ENCODE measurements at places on chromosomes 7 and 10.
A peak's percentile ranks its signal among the peaks of the same experiment; 100 is the strongest.

DNA sequence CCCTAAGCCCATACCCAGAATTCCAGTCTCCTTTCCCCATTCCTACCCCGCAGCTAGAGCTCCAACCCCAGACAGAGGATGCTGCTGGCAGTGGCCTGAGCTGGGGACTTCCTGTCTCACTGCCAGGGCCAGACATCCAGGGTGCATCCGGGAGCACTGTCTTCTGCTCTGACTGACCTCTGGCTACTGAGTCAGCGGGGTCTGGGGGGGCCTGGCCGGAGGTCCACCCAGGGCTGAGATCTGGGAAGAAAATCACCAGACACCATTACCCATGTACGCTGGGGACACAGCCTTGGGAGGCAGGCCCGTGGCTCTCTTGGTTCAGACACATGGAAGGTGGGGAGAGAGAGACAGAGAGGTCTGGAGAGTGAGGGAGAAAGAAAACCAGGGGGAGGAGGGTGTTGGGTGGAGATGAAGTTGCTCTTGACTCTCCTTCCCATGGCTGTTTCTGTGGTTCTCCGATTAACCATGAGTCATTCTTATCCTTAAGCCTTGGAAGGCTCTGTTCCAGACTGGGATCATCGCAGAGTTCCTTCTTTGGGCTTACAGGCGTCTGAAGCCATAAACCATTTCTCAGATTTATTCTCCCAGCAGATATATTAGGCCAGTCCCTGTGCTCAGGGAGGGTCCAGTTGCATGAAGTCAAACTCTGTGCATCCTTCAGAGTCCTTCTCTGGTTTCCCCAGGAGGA, 23.6 kb downstream of the TSPAN15 start:
- no peak for DNase-seq

DNA sequence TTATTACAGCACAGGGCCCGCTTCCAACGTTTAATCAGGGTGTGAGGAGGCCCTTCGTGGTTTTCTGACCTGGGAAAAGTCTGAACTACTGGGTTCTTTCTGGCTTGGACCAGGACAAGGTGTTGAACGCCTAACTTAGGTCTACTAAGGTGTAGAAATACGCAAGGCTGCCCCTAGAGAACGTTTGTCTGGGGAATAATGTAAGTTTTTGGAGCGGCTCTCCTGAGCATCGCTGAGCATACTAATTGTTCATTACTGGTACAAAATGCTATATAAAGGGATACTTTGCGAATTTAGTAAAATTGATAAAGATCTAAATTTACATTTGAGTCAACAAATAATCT, 32.4 kb upstream of the TOMM7 start:
- no peak for DNase-seq

- no peak for DNase-seq
These were observed 99.4 kb downstream of the MTPN start for GRCh38 chr7:135877805-135878204.

- no peak for DNase-seq
These were observed 891.9 kb downstream of the CNTNAP2 start for GRCh38 chr7:147008530-147008929.

DNA sequence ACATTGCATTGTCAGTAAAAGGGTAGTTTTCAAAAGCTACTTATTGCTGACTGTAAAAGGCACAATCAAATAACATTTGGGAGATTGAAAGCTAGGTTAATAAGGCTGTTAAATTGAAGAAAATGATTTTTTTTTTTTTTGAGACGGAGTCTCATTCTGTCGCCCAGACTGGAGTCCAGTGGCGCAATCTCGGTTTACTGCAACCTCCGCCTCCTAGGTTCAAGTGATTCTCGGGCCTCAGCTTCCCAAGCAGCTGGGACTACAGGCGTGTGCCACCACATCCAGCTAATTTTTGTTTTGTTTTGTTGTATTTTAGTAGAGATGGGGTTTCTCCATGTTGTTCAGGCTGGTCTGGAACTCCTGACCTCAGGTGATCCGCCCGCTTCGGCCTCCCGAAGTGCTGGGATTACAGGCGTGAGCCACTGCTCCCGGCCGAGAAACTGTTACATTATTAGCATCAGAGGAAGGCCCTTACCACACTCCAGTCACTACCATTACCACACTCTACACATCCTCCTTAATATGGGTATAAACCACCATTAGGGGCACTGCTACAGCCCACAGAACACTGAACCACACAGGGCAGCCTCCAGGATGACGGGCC, 1.0 kb downstream of the CYP51A1 start:
- DNase-seq = no peak

- no peak for DNase-seq
These were observed 21.3 kb downstream of the MKX start for GRCh38 chr10:27724287-27724686.

DNA sequence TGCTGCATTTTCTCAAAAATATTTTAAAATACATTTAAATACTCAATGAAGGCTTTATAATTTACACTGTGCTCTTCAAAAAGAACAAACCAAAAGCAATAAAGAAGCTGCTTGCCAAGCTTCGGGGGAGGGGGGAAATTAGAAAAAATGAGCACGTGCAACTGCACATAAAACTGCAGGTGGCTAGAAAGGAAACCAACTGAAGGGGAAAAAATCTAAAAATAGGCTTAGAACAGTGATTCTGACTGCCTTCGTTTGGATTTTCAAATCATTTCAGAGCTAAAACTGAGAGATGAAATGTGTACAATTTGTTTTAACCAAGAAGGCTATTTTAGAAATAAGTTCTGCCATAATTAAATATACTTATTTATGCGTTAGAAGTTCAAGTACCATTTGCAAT, 61.4 kb downstream of the ABI1 start:
- DNase-seq = no peak

DNA sequence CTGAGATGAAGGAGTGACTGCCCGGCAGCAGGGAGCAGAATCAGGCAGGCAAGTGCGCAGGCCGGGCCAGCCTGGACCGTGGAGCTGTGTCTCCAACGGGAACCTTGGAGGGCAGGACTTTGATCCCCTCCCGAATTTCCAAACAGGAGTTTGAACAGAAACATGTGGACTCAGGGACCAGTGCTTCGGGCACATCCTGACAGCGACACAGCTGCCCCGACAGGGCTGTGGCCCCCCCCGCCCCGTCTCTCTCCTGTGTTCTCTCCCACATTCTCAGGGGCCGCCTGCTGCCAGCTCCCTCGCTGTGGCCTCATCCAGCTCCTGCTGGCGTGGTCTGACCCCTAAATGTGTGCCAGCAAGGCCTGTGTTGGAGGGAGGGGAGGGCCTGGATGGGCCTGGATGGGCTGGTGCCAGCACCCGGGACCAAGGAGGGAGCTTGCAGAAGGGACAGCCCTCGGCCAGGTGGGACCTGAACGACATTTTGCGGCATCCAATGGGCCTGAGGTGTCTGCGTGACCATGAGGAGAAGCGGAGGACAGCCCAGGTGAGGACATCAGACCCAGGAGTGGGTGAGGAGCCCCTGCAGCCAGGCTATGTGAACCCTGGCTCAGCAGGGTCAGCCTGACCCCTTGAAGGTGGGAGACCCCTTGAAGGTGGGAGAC, 222.9 kb downstream of the DNAJB6 start:
- DNase-seq = no peak

DNA sequence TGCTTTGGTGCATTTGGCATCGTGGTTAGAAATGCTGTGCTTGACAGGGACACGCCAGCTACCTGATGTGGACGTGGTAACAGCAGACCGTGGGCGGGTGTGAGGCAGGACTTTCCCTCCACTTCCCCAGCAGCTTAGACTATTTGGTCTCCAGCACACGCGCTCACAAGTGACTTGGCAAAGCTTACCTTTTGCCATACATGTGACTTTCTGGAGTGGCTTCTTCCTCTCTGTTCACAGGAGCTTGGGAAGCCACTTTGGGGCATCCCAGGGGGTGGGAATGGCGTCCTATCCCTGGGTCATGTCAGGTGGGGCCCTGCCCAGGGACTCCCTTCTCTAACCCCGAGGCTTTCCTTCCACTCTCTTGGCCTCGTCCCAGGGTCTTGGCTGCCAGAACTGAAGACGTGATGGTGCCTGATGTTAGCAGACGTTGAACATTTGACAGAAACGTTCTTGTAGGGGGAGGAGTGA, 228.7 kb upstream of the KLF6 start:
- DNase-seq = no peak

DNA sequence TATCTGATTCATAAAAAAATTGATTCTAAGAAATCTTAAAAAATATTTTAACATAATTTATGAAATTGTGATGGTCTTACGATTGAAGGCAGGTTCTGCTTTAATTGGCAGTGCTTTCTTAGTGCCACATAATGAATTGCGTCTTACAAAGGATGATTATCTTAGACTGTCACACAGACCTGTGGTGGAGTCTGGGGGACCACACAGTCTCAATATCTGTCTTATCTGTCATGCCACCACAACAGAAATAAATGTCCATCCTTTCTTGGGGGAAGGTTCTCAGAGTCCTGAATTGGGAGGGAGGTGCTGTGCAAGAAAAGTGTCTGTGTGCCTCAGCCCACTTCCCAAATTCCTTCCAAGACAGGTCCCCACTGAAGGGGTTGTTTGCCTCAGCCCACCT, 34.0 kb downstream of the ZDHHC6 start:
- no peak for DNase-seq

GRCh38 chr10:3270577-3271316, 98.2 kb upstream of the PITRM1 start:
- DNase-seq = no peak

- DNase-seq = no peak
These were observed 229.1 kb upstream of the IGFBP3 start for GRCh38 chr7:46150202-46150601.

GRCh38 chr7:27144781-27145164, 1.3 kb upstream of the HOXA5 start:
- no peak for DNase-seq

- DNase-seq = no peak
These were observed 322.4 kb downstream of the PTEN start for GRCh38 chr10:88185830-88186229.

DNA sequence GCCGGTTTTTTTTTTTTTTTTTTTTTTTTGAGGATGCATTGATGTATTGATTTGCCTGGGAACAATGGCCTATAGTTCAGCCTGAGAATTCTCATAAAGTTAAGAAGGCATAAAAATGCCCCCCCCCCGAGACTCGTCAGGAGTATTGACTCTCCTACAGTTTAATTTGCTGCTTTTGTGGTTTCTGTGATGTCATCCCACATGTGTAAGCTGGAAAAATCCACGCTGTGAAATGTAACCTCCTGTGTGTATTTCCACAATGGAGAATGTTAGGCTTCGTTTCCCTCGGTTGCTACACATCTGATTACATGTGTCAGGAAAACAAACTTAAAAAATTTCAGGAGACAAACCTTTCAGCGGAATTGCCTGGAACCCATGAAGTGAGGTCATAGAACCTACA, 117.9 kb downstream of the FANK1 start:
- no peak for DNase-seq

GRCh38 chr10:44253769-44254462, 131.0 kb downstream of the CXCL12 start:
- DNase-seq = no peak

GRCh38 chr10:113683300-113683699, 3.6 kb downstream of the CASP7 start:
- DNase-seq = no peak

- peak; percentile 79 for DNase-seq
These were observed 219.6 kb downstream of the PHF14 start for GRCh38 chr7:11193131-11193867.

DNA sequence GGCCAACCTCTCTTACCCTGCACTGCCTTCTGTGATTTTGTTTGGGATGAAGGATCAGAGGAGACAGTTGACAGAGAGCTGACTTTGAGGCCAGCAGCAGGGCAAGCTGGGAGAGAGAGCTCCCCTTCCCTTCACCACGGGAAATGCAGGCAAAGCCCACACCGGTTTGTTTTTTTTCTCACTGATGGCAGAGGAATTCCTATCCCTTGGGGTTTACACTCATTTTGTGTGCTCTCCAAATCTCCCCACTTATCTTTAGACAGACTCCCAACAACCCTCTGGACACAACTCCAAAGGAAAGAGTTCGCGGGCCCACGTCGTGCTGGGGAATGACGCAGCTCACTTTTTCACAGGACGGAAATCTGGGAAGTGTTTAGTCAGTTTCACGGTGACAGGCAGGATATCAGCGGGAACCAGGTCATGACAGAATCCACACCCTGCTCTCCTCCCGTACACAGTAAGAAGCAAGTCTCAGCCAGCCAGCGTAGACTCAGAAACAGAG, 68.3 kb upstream of the FAM171A1 start:
- no peak for DNase-seq

GRCh38 chr7:158274404-158274811, 313.2 kb downstream of the PTPRN2 start:
- no peak for DNase-seq

GRCh38 chr10:115572740-115573455, 479.7 kb downstream of the ATRNL1 start:
- no peak for DNase-seq

- no peak for DNase-seq
These were observed 219.0 kb upstream of the ZMIZ1 start for GRCh38 chr10:78849731-78850130.

- DNase-seq = no peak
These were observed 82.4 kb upstream of the SLC13A1 start for GRCh38 chr7:123282181-123282580.

GRCh38 chr7:14738086-14738485, 164.5 kb downstream of the DGKB start:
- DNase-seq = no peak

GRCh38 chr10:97708976-97709946, 4.3 kb upstream of the MARVELD1 start:
- DNase-seq = no peak

DNA sequence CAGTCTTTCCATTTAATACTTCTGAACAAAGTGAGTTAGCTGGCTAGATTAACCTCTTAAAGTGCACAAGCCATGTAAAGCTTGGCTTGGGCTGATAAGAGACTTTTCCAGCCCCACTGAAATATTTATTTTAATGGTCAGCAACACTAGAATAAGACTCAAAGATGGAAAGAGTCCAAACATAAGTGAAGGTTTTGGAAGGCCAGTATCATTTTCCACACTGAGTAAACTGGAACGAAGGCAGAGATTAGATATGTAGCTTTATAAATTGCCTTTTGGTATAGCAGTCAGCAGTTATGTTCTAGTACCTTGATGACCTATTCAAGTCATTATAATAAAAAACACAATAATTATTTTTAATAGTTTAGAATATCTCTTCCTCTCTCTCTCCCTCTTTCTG, 102.2 kb downstream of the HDAC9 start:
- DNase-seq = no peak

- no peak for DNase-seq
These were observed 602.9 kb downstream of the IPMK start for GRCh38 chr10:57664815-57665214.

DNA sequence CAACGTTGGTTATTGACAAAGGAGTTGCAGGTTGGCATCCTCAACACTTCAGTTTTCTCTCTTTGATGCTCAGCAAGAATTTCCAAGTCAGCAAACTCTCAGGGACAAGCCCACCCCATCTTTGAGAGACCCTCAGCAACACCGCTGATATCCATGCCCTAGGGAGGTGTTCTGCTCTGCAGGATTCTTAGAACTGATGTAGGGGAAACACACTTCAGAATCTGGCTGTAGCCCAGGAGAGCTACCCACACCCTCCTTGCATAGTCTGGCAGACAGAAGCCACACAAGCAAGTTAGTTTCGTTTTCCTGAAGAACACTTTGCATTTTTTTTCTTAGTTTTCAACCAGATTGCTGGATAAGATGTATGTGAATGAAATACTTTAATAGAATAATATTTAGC, 822 bp downstream of the SAMD9L start:
- peak; percentile 35 for DNase-seq

- DNase-seq = no peak
These were observed 225.2 kb downstream of the ZWINT start for GRCh38 chr10:56135828-56136227.
